ENCODE measurements at places on chromosomes 13 and 19. TPM values are rescaled to one million over a fixed set of nuclear protein-coding genes. Genes with fewer than 3 reads are reported as not detected.

Gene LRRC8E
- total RNA-seq, result 4.3 TPM

Gene BRSK1
- 46.0 TPM for total RNA-seq

Gene TRPM4
- 45.9 TPM for total RNA-seq

Gene SLC6A16
- total RNA-seq, result 5.6 TPM

Gene SERPINE3
- total RNA-seq, result 0.31 TPM

Gene UCHL3
- 30.5 TPM for total RNA-seq

Gene CYP2F1
- not detected for total RNA-seq

Gene MBD3L3
- total RNA-seq, result not detected

Gene LIM2
- not detected for total RNA-seq

Gene ZFR2
- 2.6 TPM for total RNA-seq

Gene DPF1
- total RNA-seq, result 4.0 TPM

DNA sequence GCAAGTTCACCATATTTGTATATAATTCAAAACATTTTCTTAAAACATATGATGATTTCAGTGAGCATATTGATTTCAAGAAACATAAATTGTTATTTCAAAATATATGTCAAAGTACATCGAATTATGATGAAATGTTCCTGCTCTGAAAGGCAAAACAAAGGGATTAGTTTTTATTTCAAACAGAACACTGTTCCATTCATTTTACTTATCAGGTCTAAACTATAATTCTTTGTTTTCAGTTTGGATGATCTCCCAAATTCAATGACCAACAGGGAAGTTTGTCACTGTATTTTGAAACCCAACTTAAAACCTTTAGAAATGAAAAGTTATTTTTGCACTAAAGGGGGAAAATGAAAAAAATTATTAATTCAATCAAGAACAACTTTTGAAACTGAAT, 610.2 kb downstream of the SLITRK1 start:
- H3K27ac ChIP-seq, result no peak overlapping the region
- no peak overlapping the region for H3K4me3 ChIP-seq
- H3K4me1 ChIP-seq, result peaks cover 3% of the 10 kb centered on the region
- no peak for DNase-seq
- no peaks in the 10 kb centered on the region for H3K36me3 ChIP-seq

DNA sequence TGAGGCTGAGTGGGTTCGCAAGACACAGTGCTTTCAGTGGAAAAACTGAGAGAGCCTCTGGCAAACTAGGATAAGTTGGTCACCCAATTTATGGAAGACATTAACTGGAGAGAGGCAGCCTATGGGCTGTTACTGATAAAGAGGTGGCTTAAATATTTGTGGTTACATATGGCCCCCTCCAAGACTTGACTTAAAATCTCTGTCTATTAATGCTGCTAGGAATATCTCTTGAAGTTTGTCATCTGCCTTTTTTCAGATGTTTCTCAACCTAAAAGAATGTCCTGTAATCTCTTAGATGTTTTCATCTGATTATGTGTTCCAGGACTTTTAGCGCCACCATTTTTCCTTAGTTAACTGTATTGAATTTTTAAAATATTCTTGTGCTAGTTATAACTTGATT, 54.6 kb downstream of the NAA16 start:
- H3K4me3 ChIP-seq, result no peak overlapping the region
- no peak for DNase-seq
- peaks cover 59% of the 10 kb centered on the region for H3K36me3 ChIP-seq
- peaks cover 3% of the 10 kb centered on the region for H3K4me1 ChIP-seq

- no peaks in the 10 kb centered on the region for H3K36me3 ChIP-seq
- no peak for DNase-seq
- H3K4me3 ChIP-seq, result no peak overlapping the region
- peaks cover 18% of the 10 kb centered on the region for H3K27me3 ChIP-seq
- H3K27ac ChIP-seq, result no peak overlapping the region
Observed at GRCh38 chr13:101892296-101892695, 439.8 kb downstream of the ITGBL1 start.

GRCh38 chr19:55461974-55462626, 658 bp upstream of the ISOC2 start:
- peaks cover 26% of the 10 kb centered on the region for H3K4me1 ChIP-seq
- H3K27ac ChIP-seq, result peak overlapping the region; percentile 91
- no peak for DNase-seq
- no peaks in the 10 kb centered on the region for H3K36me3 ChIP-seq
- peaks cover 40% of the 10 kb centered on the region for H3K27me3 ChIP-seq

GRCh38 chr19:5624741-5625278, 1.9 kb downstream of the SAFB start:
- peak overlapping the region; percentile 96 for H3K27ac ChIP-seq
- H3K4me1 ChIP-seq, result peaks cover 48% of the 10 kb centered on the region
- DNase-seq, result no peak
- H3K4me3 ChIP-seq, result peak overlapping the region; percentile 100
- no peaks in the 10 kb centered on the region for H3K27me3 ChIP-seq
- peaks cover 22% of the 10 kb centered on the region for H3K36me3 ChIP-seq

DNA sequence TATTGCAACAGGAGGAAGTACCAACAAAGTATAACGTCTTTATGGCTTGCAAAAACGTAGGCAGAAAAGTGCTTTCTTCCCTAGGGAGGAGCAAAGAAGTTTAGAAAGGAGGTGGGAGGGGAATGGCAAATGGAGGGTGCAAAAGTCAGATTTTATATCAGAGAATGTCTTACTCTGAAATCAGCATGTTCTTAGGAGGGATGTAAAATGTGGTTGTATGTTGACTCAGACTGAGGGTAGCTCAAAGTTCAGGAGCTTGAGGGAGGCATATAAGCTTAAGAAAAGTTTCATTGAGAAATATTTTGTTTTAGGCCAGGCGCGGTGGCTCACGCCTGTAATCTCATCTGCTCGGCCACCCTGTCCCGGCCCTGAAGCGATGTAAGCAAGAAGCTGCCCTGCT, 1.7 kb downstream of the ZNF90 start:
- H3K36me3 ChIP-seq, result peaks cover 8% of the 10 kb centered on the region
- no peak for DNase-seq
- peaks cover 50% of the 10 kb centered on the region for H3K4me1 ChIP-seq
- peak overlapping the region; percentile 88 for H3K27ac ChIP-seq
- H3K4me3 ChIP-seq, result peak overlapping the region; percentile 87

DNA sequence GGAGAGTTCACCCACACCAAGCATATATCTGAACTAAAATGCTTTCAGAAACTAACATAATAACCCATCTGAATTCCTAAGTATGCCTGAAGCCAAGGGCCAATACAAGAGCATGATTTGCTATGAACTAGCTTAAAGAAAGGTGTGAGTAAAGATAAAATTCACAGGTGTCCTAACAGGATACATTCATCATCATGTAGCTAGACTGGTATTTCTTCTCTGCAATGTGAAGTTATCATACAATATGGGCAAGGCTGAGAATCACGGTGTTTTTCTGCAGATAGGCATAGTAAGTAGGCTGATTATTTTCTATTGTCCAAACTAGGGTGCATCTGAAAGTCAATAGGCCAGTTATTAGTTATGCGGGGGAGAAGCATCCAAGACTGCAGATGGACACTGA, 63.1 kb downstream of the STK24 start:
- H3K4me3 ChIP-seq, result no peak overlapping the region
- no peaks in the 10 kb centered on the region for H3K27me3 ChIP-seq
- DNase-seq, result no peak
- peaks cover 26% of the 10 kb centered on the region for H3K36me3 ChIP-seq
- peaks cover 10% of the 10 kb centered on the region for H3K4me1 ChIP-seq

DNA sequence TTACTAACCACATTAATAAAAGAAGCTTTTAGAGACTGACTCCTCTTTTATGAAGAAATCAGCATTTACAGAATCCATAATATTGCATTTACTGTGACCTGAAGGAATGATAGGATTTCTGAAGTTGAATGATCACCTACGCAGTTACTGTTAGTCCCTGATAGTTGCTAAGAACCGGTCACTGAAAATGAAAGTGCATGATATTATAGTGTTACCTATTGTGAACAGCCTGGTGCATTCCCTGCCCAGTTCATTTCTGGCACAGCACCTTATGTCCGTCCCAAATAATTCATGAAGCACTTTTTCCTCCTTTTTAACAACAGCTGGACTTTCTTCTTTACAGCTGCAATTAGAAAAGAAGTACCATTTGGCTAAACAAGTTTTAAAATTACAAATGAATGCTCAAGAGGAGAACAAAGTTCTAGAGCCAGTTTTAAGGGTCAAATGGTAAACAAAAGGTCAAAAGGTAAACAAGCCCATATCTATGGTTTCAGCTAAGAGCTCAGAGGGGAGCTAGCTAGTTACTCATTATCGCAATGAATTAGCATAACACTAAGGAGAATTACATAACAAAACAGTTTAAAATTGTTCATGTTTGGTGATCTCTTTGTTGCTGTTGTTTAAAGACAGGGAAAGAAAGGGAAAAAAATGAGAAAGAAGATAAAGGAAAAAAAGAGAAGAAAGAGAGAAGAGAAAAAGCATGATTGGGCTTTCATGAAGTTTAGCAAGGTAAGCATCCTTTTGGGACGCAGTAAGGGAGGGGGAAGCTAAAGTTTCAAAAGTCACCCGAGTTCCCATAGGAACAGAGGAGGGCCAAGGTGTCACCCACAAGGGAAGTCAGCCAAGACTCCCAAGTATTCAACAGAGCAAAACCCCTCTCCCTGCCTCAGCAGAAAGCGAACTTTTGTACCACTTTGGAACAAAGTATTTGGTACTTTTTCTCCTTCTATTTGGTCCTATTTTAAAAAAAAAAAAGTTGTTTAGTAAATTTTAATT, 50.2 kb downstream of the FLT3 start:
- peaks cover 35% of the 10 kb centered on the region for H3K27me3 ChIP-seq
- H3K4me1 ChIP-seq, result peaks cover 3% of the 10 kb centered on the region
- no peak for DNase-seq

GRCh38 chr13:76853481-76853880, 32.7 kb downstream of the KCTD12 start:
- DNase-seq, result no peak
- no peaks in the 10 kb centered on the region for H3K27me3 ChIP-seq
- peaks cover 2% of the 10 kb centered on the region for H3K4me1 ChIP-seq
- no peak overlapping the region for H3K27ac ChIP-seq

DNA sequence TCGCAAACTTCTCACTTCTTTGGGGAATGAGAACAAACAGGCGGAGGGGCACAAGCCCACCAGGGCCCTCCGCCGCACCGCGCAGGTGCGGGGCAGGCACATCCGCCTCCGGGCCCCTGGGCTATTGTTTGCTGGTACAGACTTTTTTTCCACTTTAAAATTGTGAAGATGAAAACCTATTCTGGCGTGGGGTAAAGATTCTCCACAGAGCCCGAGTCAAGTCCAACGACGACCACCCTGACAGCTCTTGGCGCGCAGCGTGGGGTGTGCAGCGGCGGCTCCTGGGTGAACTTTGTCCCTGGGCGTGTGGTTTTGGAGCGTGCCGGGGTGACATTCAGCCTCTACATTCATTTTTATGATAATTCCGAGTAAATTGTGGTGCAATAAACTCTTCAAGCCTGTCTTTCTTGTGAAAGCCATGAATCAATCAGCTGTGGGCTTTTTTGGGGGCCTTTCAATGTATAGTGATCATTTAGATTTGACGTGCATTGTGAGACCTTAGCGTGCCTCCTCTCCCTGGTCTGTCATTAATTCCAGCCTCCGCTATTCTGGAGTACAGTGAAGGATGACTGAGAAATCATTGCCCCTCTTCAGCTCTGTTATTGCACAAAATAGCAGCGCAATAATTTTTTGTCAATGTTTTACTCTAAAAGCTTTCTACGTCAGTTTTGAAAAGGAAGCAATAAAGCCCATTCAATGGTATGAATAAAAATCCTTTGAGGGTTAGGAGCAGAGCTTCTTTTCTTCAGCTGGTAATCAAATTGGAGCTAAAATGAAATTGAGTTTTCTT, 90.0 kb downstream of the TEX29 start:
- DNase-seq, result no peak
- H3K4me1 ChIP-seq, result no peaks in the 10 kb centered on the region
- no peaks in the 10 kb centered on the region for H3K36me3 ChIP-seq

DNA sequence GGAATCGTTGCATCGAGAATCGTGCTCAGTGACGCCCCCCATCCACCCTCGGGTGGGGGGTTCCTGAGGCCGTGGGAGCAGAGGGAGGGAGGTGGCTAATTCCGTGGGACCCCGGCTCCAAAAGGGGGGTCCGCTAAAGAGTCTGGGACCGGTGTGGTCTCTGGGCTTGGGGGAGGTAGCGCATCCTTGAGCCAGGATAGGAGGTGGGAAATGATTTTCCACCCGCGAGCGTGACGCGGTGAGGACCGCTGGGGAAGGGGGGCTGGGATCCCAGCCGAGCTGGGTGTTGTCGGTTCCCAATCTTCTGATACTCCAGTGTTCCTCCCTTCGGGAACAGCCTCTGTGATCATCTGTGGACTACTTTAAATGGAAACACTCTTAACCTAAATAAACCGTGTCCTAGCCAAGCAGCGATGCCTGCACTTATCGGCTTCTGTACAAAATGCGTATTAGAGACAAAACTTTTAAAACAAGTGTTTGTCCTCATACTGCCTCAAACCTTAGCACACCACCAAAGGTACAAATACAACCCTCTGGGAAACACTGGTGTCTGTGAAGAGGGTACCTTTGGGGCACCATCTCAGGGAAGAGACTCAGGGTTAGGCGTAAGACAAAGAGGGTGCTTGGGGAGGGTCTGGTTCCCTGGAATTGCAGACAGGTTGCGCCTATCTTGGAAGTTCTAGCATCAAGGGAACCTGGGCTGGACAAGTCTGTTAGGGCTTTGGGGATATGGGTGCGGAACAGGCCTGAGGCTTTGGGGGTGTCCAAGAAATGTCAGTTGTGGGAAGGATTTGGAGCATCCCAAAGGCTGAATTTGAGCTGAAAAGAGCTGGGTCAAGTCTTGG, 16.0 kb downstream of the KCNC3 start:
- peak overlapping the region; percentile 25 for H3K27ac ChIP-seq
- H3K36me3 ChIP-seq, result no peaks in the 10 kb centered on the region
- peak overlapping the region; percentile 53 for H3K4me3 ChIP-seq

DNA sequence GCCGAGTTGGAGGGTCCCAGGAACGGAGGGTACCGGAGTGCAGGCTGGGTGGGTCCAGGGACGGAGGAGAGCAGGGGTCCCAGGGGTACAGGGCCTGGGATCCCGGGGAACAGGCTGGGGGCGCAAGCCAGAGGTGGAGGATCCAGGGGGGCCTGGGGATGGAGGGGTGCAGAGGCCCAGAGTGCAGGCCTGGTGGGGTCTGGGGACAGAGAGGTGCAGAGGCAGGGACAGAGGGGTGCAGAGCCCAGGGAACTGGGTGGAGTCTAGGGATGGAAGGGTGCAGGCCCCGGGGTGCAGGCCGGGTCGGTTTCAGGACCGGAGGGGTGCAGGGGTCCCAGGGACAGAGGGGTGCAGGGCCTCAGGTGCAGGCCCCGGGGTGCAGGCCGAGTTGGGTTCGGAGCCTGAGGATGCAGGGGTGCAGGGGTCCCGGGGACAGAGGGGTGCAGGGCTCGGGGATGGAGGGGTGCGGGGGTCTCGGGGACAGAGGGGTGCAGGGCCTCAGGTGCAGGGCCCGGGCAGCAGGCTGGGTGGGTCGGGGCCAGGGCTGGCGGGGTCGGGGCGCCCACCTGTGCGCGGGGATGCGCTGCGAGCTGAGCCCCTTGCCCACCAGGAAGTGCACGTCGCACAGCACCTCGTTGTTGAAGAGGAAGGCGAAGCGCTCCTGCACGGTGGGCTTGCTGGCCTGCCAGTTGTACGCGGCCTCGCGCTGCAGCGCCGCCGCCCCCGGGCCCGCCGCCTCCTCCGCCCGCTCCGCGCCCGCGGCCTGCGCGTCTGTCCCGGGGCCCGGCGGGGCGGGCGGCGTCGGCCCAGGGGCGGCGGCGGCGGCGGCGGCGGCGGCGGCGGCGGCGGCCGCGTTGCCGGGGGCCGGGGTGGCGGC, 545 bp downstream of the BTBD2 start:
- DNase-seq, result peak; percentile 50
- H3K4me3 ChIP-seq, result peak overlapping the region; percentile 65
- H3K27ac ChIP-seq, result peak overlapping the region; percentile 21
- H3K4me1 ChIP-seq, result peaks cover 5% of the 10 kb centered on the region
- H3K27me3 ChIP-seq, result no peaks in the 10 kb centered on the region

All from mesothelial cell of epicardium (in vitro differentiated cells).